Activated T-helper 1 cell treated with Interleukin-2 at 50 U/mL for 16 hours (primary cell): ENCODE measurements at places on chromosomes 2 and 18.

DNA sequence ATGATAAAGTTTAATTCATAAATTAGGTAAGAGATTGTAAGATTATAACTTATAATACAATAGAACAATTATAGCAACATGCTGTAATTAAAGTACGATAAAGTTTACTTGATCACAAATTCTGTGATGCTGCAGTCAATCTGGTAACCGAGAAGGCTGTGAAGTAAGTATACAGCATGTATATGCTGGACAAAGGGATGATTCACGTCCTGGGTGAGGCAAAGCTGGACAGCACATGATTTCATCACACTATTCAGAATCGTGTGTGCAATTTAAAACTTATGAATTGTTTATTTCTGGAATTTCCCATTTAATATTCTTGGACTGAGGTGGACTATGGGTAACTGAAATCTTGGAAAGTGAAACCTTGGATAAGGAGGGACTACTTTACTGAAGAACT lies 522.2 kb upstream of the CNTNAP5 start:
- DNase-seq = no peak

GRCh38 chr18:50819027-50819727 lies 639 bp downstream of the MRO start:
- DNase-seq = no peak

DNA sequence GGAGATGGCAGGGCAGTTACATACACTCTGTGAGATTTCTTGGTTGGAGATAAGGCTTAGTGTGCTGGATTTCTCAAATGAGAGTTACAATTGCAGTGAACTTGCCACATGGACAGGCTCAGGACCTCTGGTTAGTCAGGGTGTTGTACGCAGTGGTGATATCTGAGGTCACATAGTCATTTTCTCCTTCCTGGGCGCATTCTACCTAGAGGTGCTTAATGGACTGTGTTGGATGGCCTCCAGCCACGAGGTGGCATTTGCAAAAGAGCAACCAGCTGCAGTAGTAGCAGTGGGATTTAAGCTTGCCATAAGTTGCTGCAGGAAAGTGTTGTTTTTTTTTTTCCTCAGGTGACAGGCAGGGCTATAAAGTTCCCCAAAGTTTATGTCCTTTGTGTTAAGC lies 173.8 kb upstream of the TMEM200C start:
- DNase-seq = no peak

- no peak for DNase-seq
These were observed 44.4 kb downstream of the KCNE4 start for GRCh38 chr2:223096235-223096970.

- DNase-seq = no peak
These were observed 555.8 kb downstream of the NRXN1 start for GRCh38 chr2:50476174-50476573.

DNA sequence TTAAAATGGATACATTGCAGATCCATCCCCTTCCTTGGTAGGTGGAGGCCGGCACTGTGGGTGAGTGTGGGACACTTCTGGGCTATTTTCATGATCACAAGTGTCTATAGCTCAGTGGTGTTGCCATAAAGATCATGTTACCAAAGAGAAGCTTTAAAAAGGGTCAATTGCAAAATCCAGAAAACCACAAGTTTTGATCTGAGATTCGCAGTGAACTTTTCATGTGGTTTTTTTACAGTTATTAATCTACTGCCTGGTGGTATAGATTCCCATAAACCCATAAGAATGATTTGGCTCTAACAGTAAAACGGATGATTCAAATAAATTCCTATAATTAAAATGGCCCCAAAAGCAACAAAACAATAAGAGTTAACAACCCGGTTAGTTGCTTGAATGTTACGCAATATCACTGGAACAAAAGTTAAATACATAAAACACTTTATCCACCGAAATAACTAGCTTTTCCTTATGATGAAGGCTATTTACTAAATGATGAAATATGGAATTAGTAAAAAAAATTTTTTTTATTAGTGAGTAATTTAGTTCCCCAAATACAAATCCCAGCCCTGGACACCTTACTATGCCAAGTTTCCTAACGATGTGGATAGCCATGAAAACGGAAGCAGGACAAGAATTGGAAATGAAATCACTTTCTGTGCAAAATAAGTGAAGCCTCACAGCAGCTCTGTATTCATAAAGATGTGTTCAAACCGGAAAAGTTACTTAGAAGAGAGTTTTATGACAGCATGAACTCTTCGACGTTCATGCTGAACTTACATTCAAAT lies 95.6 kb upstream of the THOC1 start:
- no peak for DNase-seq

DNA sequence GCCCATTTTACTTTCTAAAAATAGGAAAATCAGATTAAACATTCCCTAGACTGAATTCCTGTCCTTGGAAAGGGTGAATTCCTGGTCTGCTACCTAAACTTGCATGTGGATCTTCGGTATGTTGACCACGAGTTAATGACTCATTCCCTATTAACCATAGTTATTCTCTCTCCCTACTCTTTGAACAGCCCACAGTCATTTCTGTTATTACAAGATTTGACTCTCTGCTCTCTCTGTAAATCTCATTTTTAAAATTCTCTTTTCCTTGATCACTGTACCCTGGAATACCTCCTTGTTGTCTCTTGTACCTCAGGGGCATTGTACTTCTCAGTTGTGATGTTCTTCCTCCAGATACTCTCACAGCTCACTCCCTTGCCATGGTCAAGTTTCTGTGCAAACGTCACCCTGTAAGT lies 92.0 kb upstream of the GULP1 start:
- no peak for DNase-seq

DNA sequence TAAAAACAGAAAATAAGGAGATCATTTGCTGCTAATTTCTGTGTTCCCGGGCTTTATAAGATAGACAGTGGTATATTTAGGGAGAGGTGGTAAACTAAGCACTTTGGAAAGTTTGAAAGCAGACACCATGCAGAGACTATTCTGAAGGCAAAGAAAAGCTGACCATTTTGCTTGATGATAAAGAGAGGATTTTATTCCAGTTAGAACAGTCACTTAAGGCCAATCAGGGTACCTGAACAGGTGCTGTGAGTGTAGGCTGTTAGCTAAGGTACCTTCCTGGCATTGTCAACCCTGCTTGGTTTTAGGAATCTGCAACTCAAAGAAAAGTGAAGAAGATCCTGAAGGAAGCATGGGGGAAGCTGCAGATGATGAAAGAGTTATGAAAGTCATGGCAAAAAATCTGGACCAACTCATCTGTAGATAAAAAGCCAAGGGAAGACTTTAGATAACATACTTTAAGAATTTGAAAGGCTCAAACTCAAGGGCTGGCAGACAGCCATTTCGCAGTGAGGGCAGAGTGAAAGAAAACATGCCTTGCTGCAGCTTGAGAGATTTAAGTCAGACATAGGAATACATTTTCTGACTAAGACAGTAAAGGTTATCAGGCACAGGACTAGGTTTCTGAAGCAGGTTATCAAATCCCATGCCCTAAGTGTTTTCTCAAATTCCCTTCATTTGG lies 80.1 kb upstream of the ARL5A start:
- no peak for DNase-seq

- no peak for DNase-seq
These were observed 61.4 kb downstream of the PRPF40A start for GRCh38 chr2:152655880-152656279.

GRCh38 chr2:62199392-62200125 lies 3.6 kb downstream of the B3GNT2 start:
- no peak for DNase-seq

DNA sequence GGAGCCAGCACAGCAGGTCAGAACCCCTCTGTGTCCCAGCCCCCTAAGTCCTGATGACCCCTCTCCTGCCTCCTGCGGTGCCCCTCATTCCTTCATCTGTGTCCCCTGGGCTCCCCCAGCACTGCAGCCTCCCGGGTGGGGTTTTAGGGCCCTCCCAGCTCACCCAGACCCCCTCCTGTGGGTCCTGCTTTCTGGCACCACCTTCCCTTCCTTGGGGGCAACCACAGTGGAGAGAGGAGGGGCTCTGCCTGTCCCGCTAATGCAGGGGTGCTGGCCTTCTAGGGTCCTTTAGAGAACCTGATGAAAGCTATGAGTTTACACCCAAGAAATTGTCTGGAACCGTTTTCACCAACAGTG lies 42.7 kb upstream of the ALPP start:
- DNase-seq = no peak

DNA sequence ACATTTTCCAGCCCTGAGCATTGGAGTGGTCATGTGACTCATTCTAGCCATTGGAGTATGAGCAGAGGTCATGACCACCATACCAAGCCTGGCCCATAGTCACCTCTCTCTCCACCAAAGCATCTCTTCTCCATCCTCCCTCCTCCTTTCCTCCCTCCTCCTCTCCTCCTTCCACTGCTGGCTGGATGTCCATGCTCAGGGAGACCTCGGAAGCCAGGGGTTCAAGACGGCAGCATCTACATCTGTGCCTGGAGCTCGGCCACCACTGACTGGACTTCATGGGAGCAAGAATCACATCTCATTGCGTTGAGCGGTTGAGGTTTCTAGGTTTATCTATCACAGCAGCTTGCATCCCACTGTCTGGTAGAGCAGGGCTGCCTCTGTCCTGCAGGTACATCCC lies 252.4 kb downstream of the NDUFA10 start:
- DNase-seq = no peak

DNA sequence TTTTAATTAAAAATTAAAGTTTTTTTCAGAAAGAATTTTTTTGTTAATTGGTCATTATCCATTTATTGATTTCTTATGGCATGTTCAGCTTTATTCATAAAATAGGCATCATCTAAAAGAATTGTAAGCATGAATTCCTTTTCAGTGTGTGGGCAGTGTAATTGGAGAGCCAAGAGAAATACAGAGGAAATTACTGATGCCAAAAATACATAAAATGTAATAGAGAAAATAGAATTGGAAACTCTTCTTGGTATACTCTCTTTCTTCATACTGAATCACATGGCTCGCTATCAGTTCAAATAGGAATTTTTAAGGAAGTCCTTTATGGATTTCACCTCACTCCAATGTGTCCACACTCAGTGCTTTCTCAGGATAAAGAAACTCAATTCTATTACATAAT lies 663.6 kb upstream of the NRXN1 start:
- DNase-seq = no peak

GRCh38 chr2:10985260-10985659 lies 73.5 kb downstream of the KCNF1 start:
- DNase-seq = no peak

DNA sequence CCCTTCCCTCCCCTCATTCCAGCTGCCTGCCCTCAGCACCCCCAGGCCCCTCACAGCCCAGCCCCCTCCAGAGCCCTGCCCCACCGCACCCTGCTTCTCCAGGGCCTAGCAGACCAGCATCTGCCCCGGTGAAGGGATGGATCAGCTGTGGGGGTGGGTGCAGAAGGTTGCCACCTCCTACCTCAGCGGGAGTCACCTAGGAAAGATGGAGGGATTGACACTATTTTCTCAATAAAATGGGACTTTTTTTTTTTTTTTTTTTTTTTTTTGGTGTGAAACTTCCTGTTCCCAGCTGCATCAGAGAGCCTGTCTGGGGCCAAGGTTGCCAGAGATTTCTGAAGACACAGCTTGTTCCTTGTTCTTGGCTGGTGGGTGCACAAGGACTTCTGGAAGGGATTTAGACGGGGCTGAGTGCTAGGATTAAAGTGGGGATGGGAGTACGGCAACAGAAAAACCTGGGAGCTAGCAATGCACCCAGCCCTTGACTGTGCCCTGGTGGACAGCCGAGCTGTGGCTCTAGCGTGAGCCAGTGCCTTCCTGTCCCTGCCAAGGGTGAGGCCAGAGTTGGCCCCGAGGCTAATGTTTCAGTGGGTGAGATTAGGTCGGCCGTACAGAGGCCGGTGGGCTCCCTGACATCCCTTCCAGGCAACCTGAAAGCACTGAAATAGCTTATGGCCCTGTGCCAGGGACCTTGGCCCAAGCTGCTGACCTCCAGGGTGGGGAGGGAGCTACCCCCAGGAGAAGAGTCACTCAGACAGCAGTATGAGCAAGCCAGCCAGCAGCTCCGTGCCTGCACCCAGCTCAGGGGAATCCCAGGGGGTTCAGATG lies 4.6 kb downstream of the B3GNT7 start:
- no peak for DNase-seq

DNA sequence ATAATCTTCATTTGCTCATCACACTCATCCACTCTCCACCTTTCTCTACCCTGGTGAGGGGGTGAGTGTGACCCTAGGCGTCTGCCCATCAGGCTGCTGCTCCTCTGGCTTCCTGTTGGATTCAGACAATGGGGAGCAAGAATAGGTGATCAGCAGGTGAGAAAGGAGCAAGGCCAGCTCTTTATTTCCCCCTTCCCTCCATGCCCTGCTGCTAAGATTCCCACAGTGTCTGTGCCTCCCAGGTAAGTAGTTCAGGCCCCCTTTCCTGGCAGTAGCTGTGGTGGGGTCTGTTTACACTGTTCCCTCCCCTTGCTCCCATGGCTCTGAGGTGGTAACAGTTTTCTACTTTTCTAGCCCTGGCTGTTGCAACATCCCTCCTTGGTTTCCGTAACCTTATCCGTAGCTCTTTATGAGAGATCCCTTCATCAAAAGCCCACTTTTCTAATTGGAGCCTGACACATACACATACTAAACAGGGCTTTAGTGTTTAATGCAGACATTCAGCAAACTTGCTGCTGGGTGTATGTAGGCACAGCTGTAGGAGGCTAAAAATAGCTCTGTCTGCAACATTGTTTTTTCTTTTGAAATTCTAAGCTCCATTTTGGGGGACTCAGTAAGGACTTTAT lies 27.5 kb downstream of the MAP2 start:
- DNase-seq = no peak
